ENCODE measurements at places on chromosomes 16 and 17.

DNA sequence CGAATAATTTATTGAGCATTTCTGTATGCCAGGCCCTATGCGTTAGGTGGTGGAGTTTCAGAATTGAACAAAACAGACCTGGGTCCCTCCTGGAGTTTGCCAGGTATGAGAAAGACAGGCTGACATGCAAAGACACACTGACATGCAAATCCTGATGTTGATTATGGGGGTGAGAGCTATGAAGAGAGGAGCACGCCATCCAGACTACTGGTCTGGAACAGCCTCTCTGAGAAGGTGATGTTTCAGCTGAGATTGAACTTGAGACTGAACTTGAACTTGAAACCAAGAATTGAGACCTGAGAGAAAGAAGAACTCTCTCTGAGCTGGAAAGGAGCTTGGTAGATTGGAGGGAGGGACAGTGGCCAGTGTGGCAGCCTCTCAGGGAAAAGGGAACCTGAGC, 14.2 kb upstream of the CACNG4 start:
- no peak for DNase-seq

DNA sequence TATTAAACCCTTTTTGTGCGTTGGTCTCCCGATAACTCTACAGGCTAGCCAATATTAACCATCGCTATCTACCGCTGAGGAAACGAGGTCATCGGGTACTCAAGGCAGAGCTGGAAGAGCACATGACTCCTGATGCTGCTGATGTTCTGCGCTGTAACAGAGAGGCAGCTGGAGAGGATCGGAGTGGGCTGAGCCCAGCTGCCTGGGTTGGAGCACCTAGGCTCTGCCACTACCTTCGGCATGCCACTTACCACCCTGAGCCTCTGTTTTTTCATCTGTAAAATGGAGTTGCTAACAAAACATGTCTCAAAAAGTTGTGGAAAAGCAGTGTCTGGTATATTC, 432 bp upstream of the SLC46A1 start:
- DNase-seq, result no peak

DNA sequence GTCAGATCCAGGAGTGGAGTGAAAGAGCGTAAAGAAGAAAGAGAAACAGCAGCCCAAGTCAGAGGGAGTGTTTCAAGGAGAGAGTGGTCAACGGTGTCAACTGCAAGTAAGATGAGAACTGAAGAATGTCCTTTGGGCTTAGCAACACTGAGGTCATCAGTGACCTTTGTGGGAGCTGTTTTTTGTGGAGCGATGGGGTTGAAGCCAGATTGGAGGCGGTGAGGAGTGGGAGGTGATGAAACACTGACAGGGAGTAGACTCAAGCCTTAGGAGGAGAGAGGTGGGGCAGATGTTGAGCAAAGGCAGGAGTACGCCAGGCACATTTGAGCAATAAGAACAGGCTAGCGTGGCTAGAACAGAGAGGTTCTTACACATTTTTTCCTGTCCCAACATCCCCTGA, 103.7 kb upstream of the GNAO1 start:
- no peak for DNase-seq

- no peak for DNase-seq
Measured at GRCh38 chr17:21352221-21352980, 23.8 kb upstream of the KCNJ12 start.

DNA sequence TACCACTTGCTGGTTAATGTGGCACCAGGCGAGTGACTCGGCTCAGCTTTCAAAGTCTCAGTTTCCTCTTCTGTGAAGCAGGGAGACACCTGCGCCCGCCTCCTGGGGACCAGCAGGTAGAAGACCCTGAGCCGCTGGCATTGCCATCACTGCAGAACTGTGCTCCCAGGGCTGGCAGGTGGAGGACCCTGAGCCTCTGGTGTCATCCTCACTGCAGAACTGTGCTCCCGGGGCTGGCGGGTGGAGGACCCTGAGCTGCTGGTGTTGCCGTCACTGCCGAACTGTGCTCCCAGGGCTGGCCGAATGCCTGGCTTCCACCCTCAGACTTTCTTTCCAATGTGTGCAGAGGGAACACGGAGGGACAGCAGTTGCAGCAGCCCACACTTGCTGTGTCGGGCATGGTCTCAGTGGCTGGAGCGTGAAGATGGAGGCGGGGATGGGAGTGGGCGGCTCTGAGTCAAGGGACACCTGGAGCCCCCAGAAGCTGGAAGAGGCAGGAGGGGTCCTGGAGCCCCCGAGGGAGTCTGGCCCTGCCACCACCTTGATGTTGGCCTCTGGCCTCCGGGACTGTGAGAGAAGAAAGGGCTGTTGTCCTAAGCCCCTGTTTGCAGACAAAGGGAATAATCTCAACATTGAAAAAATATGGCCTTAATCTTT, 75.8 kb upstream of the METTL9 start:
- no peak for DNase-seq

GRCh38 chr17:56149266-56150036, 3.8 kb upstream of the ANKFN1 start:
- DNase-seq, result no peak

DNA sequence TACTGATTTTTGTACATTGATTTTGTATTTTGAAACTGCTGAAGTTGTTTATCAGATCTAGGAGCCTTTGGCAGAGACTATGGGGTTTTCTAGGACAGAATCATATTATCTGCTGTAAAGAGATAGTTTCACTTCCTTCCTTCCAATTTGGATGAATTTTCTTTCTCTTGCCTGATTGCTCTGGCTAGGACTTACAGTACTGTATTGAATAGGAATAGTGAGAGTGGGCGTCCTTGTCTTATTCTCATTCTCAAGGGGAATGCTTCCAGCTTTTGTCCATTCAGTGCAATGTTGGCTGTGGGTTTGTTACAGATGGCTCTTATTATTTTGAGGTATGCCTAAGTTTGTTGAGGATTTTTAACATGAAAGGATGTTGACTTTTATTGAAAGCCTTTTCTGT, 290.1 kb downstream of the MAP2K4 start:
- no peak for DNase-seq

- DNase-seq, result no peak
Measured at GRCh38 chr16:89080196-89080853, 13.3 kb upstream of the ACSF3 start.
